ENCODE measurements at places on chromosomes 3 and 15. TPM values are rescaled to one million over a fixed set of nuclear protein-coding genes. Genes with fewer than 3 reads are reported as not detected.
A peak's percentile ranks its signal among the peaks of the same experiment; 100 is the strongest.

DNA sequence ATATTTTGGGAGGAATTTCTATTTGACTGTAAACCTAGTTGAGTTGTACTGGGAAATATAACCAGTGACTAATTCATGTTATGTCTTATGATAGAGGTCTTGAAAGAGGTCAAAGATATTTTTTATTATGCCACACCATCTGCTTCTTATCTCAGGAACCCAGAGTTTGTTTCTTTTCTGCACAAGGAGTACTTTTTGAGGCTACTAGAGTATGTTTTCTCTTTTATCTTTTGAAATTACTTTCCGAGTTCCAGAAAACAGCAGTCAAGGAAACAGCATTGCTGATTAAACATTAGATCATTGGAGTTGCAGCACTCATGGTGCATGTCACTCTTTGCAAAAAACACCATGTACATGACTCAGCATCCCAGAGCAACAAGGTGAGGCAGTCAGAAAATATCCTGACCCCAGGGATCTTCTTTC lies 645.8 kb upstream of the NR2F2 start:
- no peak overlapping the region for H3K27ac ChIP-seq
- DNase-seq, result no peak
- no peak overlapping the region for H3K4me3 ChIP-seq
- H3K36me3 ChIP-seq, result no peaks in the 10 kb centered on the region
- H3K27me3 ChIP-seq, result no peaks in the 10 kb centered on the region
- H3K4me1 ChIP-seq, result no peaks in the 10 kb centered on the region

- no peaks in the 10 kb centered on the region for H3K27me3 ChIP-seq
- H3K36me3 ChIP-seq, result no peaks in the 10 kb centered on the region
- H3K27ac ChIP-seq, result no peak overlapping the region
- H3K4me1 ChIP-seq, result no peaks in the 10 kb centered on the region
These were observed 44.0 kb upstream of the IREB2 start for GRCh38 chr15:78394026-78394425.

DNA sequence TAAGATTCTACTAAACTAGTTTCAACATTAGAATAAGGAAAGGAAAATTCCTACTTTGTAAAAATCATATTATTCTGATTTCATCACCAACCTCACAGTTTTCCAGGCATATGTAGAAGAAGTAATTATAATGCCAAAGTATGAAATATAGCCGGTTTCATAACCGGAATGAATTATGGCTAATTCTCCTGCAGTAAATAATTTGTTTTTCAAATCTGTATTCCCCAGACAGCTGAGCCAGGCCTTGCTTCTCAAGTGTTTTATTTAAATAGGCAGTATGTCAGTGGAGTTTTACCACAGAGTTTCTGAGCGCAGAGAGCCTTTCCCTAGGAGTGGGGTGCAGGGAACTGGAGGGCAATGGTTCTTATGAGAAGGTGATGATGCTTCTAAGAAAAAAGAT lies 8.7 kb upstream of the CPA3 start:
- DNase-seq, result no peak
- H3K4me3 ChIP-seq, result no peak overlapping the region
- H3K27me3 ChIP-seq, result no peaks in the 10 kb centered on the region
- H3K27ac ChIP-seq, result peak overlapping the region; percentile 23
- H3K4me1 ChIP-seq, result no peaks in the 10 kb centered on the region

DNA sequence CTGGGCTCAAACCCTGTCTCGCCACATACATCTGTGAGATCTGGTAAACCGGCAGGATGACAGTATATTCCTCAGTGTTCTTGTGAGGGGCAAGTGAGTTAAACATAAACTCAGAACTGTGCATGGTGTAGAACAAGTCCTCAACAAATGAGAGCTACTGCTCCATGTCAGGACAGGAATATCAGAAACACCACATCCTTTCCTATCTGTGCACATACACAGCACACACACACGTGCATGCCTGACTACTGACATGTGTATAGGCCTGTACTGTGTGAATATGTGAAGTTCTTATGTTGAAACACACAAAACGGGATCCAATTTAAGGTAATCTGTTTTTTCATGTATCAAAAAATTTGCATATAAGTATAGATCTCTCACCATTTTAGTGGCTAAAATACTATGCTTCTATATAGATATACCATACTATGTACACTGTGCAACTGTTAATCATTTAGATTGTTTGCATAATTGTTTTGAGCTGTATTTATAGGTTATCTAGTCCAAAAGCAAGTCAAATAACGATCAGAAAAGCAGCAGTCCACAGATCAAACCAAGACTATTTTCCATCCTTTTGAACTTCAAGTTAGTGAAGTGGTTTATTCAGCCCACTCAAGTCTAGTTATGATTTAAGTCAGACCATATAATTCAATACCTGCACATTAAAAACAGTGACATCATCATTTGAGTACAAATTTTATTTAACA lies 44.8 kb downstream of the CCR4 start:
- H3K36me3 ChIP-seq, result no peaks in the 10 kb centered on the region
- H3K27ac ChIP-seq, result no peak overlapping the region
- no peak for DNase-seq
- no peaks in the 10 kb centered on the region for H3K4me1 ChIP-seq
- H3K27me3 ChIP-seq, result no peaks in the 10 kb centered on the region
- no peak overlapping the region for H3K4me3 ChIP-seq

GRCh38 chr3:5499404-5499803 lies 311.9 kb downstream of the EDEM1 start:
- H3K4me1 ChIP-seq, result no peaks in the 10 kb centered on the region
- no peak for DNase-seq
- no peak overlapping the region for H3K4me3 ChIP-seq
- no peaks in the 10 kb centered on the region for H3K27me3 ChIP-seq

GRCh38 chr3:11720917-11721411 lies 77.2 kb upstream of the VGLL4 start:
- H3K4me3 ChIP-seq, result peak overlapping the region; percentile 94
- H3K4me1 ChIP-seq, result peaks cover 9% of the 10 kb centered on the region
- peak overlapping the region; percentile 89 for H3K27ac ChIP-seq
- no peaks in the 10 kb centered on the region for H3K36me3 ChIP-seq
- DNase-seq, result no peak
- no peaks in the 10 kb centered on the region for H3K27me3 ChIP-seq

- H3K4me3 ChIP-seq, result no peak overlapping the region
- H3K27me3 ChIP-seq, result no peaks in the 10 kb centered on the region
- no peak overlapping the region for H3K27ac ChIP-seq
- H3K36me3 ChIP-seq, result no peaks in the 10 kb centered on the region
These were observed 97.7 kb upstream of the PHLDB2 start for GRCh38 chr3:111761309-111761795.

- H3K4me1 ChIP-seq, result no peaks in the 10 kb centered on the region
- no peak overlapping the region for H3K4me3 ChIP-seq
- no peak overlapping the region for H3K27ac ChIP-seq
- no peaks in the 10 kb centered on the region for H3K36me3 ChIP-seq
- no peaks in the 10 kb centered on the region for H3K27me3 ChIP-seq
- no peak for DNase-seq
These were observed 2.0 kb downstream of the NR1I2 start for GRCh38 chr3:119783883-119784282.

DNA sequence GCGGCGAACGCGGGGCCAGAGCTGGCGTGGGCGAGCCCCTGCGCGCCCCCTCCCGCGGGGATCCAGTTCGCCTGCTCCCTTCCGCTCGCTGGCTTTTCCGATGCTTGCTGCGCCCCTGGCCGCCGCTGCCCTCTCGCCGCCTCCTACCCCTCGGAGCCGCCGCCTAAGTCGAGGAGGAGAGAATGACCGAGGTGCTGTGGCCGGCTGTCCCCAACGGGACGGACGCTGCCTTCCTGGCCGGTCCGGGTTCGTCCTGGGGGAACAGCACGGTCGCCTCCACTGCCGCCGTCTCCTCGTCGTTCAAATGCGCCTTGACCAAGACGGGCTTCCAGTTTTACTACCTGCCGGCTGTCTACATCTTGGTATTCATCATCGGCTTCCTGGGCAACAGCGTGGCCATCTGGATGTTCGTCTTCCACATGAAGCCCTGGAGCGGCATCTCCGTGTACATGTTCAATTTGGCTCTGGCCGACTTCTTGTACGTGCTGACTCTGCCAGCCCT lies 721 bp downstream of the P2RY1 start:
- no peak for DNase-seq
- no peaks in the 10 kb centered on the region for H3K27me3 ChIP-seq
- peak overlapping the region; percentile 78 for H3K27ac ChIP-seq
- H3K4me1 ChIP-seq, result peaks cover 4% of the 10 kb centered on the region

GRCh38 chr3:129403450-129403849 lies 25.0 kb downstream of the EFCAB12 start:
- H3K27ac ChIP-seq, result no peak overlapping the region
- H3K4me1 ChIP-seq, result no peaks in the 10 kb centered on the region
- no peaks in the 10 kb centered on the region for H3K27me3 ChIP-seq
- H3K36me3 ChIP-seq, result no peaks in the 10 kb centered on the region
- no peak overlapping the region for H3K4me3 ChIP-seq

- no peak for DNase-seq
- no peak overlapping the region for H3K27ac ChIP-seq
- H3K4me3 ChIP-seq, result no peak overlapping the region
- no peaks in the 10 kb centered on the region for H3K36me3 ChIP-seq
- H3K27me3 ChIP-seq, result no peaks in the 10 kb centered on the region
These were observed 442.3 kb upstream of the TPRG1 start for GRCh38 chr3:188729422-188729821.

GRCh38 chr3:188581792-188582191 lies 427.8 kb downstream of the LPP start:
- no peak for DNase-seq
- H3K27me3 ChIP-seq, result no peaks in the 10 kb centered on the region
- H3K4me1 ChIP-seq, result peaks cover 7% of the 10 kb centered on the region
- no peaks in the 10 kb centered on the region for H3K36me3 ChIP-seq
- no peak overlapping the region for H3K27ac ChIP-seq

DNA sequence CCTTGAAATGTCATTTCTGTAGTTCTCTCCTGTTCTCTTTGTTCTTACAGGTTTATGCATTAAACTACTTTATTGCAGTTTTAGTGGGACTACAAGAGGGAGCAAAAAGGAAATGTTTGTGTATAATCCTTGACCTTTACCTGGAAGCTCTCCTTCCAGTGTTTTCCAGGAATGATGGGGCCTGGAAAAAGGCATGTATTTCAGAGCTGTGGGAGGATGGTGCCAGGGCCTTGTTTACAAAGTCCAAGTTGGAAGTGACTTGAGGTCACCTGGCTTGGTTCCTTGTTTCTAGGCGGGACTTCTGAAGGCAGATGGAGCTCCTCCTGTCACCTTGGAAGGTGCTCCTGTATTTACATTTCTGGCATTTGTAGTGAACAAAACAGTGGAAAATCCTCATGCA lies 15.1 kb downstream of the ACVR2B start:
- no peaks in the 10 kb centered on the region for H3K36me3 ChIP-seq
- H3K27me3 ChIP-seq, result no peaks in the 10 kb centered on the region
- DNase-seq, result peak; percentile 71
- no peak overlapping the region for H3K4me3 ChIP-seq

DNA sequence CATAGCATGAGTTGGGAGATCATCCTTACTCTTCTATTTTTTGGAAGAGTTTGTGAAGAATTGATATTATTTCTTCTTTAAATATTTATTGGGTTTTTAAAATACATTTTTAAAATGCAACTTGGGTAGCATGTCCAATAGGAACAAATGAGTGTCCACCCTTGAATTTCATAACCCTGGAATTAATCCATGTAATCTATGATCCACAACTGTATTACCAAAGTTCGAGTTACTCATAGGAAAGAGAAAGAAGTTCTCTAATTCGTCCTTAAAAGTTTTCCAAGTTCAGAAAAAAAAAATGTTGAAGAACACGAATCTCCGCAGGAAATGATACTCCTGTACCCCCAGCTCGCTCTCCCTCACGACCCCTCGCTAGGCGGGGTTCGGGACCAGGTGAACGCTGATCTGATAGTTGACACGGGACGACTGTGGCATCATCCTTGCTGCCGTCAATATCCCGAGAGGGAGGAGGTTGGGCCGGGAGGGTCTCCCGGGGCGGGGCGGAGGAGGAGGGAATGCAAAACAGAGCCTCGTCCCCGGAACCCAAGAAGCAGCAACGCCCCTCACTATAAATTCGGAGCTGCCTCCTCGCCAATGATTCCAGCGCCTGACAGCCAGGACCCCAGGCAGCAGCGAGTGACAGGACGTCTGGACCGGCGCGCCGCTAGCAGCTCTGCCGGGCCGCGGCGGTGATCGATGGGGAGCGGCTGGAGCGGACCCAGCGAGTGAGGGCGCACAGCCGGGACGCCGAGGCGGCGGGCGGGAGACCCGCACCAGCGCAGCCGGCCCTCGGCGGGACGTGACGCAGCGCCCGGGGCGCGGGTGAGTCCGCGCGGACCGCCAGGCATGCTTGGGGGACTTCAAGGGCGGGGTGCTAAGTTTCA lies at the start of gene AGTR1:
AGTR1 (plus strand) TSS at position 598 of the 884 bp plus-strand sequence. CDS start 43,133 bp downstream, outside the sequence.
- H3K4me3 ChIP-seq, result peak within 1 kb of the TSS; percentile 22
- peak; percentile 75 for DNase-seq
- H3K4me1 ChIP-seq, result no peaks in the 10 kb centered on the region
- H3K27me3 ChIP-seq, result no peaks in the 10 kb centered on the region

GRCh38 chr3:60268123-60268522 lies 983.1 kb downstream of the FHIT start:
- no peaks in the 10 kb centered on the region for H3K27me3 ChIP-seq
- no peak overlapping the region for H3K4me3 ChIP-seq
- no peak for DNase-seq
- no peak overlapping the region for H3K27ac ChIP-seq
- H3K36me3 ChIP-seq, result no peaks in the 10 kb centered on the region

DNA sequence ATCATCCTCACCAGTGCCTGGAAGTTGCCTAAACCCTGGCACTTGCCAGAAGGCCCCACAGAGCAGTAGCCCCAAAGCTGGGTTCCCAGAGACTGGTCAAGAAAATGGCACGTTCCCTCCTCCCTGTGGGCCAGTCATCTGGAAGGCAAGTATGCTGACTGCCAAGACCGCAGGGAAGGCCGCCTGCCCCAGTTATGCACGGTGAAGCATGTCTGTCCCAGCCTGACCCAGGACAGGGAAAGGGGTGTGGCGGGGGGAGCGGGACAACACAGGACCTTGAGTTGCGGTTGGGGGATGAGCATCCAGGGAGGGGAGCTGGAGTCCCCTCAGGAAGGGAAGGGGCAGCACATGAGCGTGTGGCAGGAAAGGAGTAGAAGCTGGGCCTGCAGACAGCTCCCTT lies 33.0 kb downstream of the RBPMS2 start:
- DNase-seq, result no peak
- H3K4me1 ChIP-seq, result no peaks in the 10 kb centered on the region
- H3K27ac ChIP-seq, result no peak overlapping the region
- H3K4me3 ChIP-seq, result no peak overlapping the region

The RIOX2 gene
- total RNA-seq, result 20.3 TPM

The SLC24A1 gene
- total RNA-seq, result 3.7 TPM

The ZNF620 gene
- total RNA-seq, result 4.3 TPM

The GOLGA8J gene
- total RNA-seq, result 0.59 TPM

The IL17RE gene
- total RNA-seq, result 14.1 TPM

Measured in pancreas (tissue), 10 donors.